ENCODE measurements at places on chromosomes 1 and 21. TPM values are rescaled to one million over a fixed set of nuclear protein-coding genes. Genes with fewer than 3 reads are reported as not detected.

Gene TNN
- total RNA-seq: not detected

Gene PLPPR4
- total RNA-seq: not detected

Gene GNL2
- total RNA-seq: 56.2 TPM

Gene PRELP
- not detected for total RNA-seq

Gene OLFML2B
- total RNA-seq: not detected

Gene PRMT2
- total RNA-seq: 62.0 TPM

Gene OR2AK2
- 0.22 TPM for total RNA-seq

Gene SMCP
- not detected for total RNA-seq

Gene PDE9A
- not detected for total RNA-seq

Gene SPATA1
- total RNA-seq: not detected

Gene MIXL1
- 20.8 TPM for total RNA-seq

Gene DDX59
- total RNA-seq: 45.1 TPM

Gene GPX7
- total RNA-seq: 90.5 TPM

Gene RPE65
- total RNA-seq: not detected

Gene WNT2B
- not detected for total RNA-seq

Gene URB1
- total RNA-seq: 17.0 TPM

Gene HJV
- total RNA-seq: not detected

Gene TIAM1
- 1.6 TPM for total RNA-seq

Gene FCAMR
- total RNA-seq: not detected

Gene TMOD4
- 0.52 TPM for total RNA-seq

Gene ETV3L
- not detected for total RNA-seq

Gene PMVK
- 11.1 TPM for total RNA-seq

Gene TNNT2
- total RNA-seq: 0.37 TPM

Gene NCMAP
- not detected for total RNA-seq

Gene SLAMF7
- total RNA-seq: 0.76 TPM

Gene ATXN7L2
- total RNA-seq: 5.7 TPM

Gene PSRC1
- 6.3 TPM for total RNA-seq

Gene DNAH14
- total RNA-seq: not detected

Gene MYBPH
- total RNA-seq: 62.2 TPM

Gene VSIG8
- not detected for total RNA-seq

Gene DCST1
- not detected for total RNA-seq

Gene SPATA46
- total RNA-seq: not detected

Gene ROR1
- total RNA-seq: not detected

Gene SOX13
- not detected for total RNA-seq

Gene RGS16
- total RNA-seq: 19.0 TPM

Gene STUM
- 0.04 TPM for total RNA-seq

Gene MAP3K6
- total RNA-seq: 3.0 TPM

Gene TNFRSF4
- not detected for total RNA-seq

Gene ESPN
- not detected for total RNA-seq

Gene RIIAD1
- total RNA-seq: not detected

Gene RNU1-4
- total RNA-seq: under 0.01 TPM
